Sigmoid colon (tissue), 7 donors: ENCODE measurements at places on chromosomes 4 and X. TPM values are rescaled to one million over a fixed set of nuclear protein-coding genes. Genes with fewer than 3 reads are reported as not detected.

- DNase-seq: no peak
Observed at GRCh38 chr4:16289897-16290554, 63.8 kb upstream of the TAPT1 start.

GRCh38 chr4:177408023-177408422 lies 34.2 kb downstream of the AGA start:
- no peak for DNase-seq

- no peak for DNase-seq
Observed at GRCh38 chr4:146978641-146979040, 33.0 kb upstream of the TTC29 start.

- DNase-seq: no peak
Observed at GRCh38 chrX:96387801-96388200, 296.8 kb upstream of the DIAPH2 start.

DNA sequence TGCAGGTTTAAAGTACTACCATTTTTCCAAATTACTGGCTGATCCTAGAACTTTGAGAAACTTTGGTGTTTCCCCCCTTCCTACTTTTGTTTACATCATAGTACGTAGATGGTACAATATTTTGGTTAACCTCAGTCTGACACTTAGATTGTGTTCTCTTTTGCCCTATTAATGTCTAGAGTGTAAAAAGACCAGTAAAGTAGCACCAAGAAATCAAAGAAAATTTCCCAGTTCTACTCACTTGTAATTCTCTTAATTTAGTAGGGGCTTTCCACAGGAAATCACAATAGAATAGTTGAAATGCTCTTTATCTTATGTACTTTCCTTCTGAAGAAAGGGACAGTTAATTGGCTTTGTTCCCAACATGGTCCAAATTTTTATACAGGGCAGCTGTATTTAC lies 51.6 kb downstream of the NFKB1 start:
- DNase-seq: no peak

GRCh38 chr4:18419780-18420179 lies 398.2 kb upstream of the LCORL start:
- DNase-seq: no peak

DNA sequence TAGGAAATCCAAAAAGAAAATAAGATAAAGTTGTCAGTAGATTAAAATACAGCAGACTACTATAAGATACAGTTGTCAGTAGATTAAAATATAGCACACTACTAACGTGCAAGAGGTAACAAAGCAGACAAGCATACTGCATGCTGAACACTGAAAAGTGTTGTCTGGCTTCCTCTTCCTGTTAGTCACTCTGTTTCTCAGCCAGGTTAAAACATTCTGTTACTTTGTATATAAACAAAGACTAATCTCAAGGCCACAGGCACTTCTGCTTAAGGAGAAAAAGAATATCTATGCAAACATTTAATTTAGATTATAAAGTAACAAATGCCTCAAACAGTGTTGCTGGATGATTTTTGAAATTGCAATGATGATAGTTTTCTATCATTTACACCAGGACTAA lies 41.0 kb upstream of the SCD5 start:
- no peak for DNase-seq

Gene MEPE
- total RNA-seq: not detected

Gene STAP1
- not detected for total RNA-seq

Gene ZDHHC15
- total RNA-seq: 6.4 TPM
